Diencephalon (tissue), 1 donor: ENCODE measurements at places on chromosomes 11 and 22. TPM values are rescaled to one million over a fixed set of nuclear protein-coding genes. Genes with fewer than 3 reads are reported as not detected.

Gene CYTH4
- total RNA-seq: 3.2 TPM

Gene EIF3F
- 167 TPM for total RNA-seq

Gene MFNG
- 4.2 TPM for total RNA-seq

Gene GRAMD1B
- total RNA-seq: 62.5 TPM

Gene HEPN1
- not detected for total RNA-seq

Gene RIBC2
- 2.5 TPM for total RNA-seq

Gene CLDN5
- total RNA-seq: 91.8 TPM

Gene NCR3LG1
- 17.1 TPM for total RNA-seq

Gene SCN2B
- total RNA-seq: 15.0 TPM

Gene MRPL21
- 38.8 TPM for total RNA-seq

Gene MOGAT2
- total RNA-seq: not detected

Gene APOA1
- total RNA-seq: 1.4 TPM

Gene CFAP300
- 6.7 TPM for total RNA-seq

Gene SLC6A5
- 0.23 TPM for total RNA-seq

Gene GAL
- 1.8 TPM for total RNA-seq

Gene HORMAD2
- 1.8 TPM for total RNA-seq

Gene OR8A1
- total RNA-seq: 0.23 TPM

Gene RAB3IL1
- 4.4 TPM for total RNA-seq

Gene PYGM
- total RNA-seq: 2.3 TPM

Gene CNIH2
- total RNA-seq: 94.8 TPM

Gene DUSP8
- 8.8 TPM for total RNA-seq

Gene PAK1
- total RNA-seq: 98.0 TPM

Gene MAPK1
- 96.4 TPM for total RNA-seq

Gene MS4A6A
- 2.5 TPM for total RNA-seq

Gene FGF19
- 2.3 TPM for total RNA-seq

Gene ARVCF
- total RNA-seq: 57.9 TPM

Gene HEPACAM
- 59.3 TPM for total RNA-seq

Gene FADS2
- total RNA-seq: 178 TPM

Gene DENND5A
- total RNA-seq: 198 TPM

Gene MRGPRX4
- not detected for total RNA-seq

Gene GNAZ
- total RNA-seq: 120 TPM

Gene SLC22A8
- total RNA-seq: 1.2 TPM

Gene VPREB3
- total RNA-seq: not detected

Gene RHOD
- total RNA-seq: 0.23 TPM

Gene RAB38
- 1.8 TPM for total RNA-seq

Gene SBF1
- 89.3 TPM for total RNA-seq

Gene DDI1
- not detected for total RNA-seq
